D721Med (cell line): ENCODE measurements at places on chromosomes 6 and 20.

GRCh38 chr6:13914351-13914750, 10.4 kb upstream of the RNF182 start:
- DNase-seq = no peak

DNA sequence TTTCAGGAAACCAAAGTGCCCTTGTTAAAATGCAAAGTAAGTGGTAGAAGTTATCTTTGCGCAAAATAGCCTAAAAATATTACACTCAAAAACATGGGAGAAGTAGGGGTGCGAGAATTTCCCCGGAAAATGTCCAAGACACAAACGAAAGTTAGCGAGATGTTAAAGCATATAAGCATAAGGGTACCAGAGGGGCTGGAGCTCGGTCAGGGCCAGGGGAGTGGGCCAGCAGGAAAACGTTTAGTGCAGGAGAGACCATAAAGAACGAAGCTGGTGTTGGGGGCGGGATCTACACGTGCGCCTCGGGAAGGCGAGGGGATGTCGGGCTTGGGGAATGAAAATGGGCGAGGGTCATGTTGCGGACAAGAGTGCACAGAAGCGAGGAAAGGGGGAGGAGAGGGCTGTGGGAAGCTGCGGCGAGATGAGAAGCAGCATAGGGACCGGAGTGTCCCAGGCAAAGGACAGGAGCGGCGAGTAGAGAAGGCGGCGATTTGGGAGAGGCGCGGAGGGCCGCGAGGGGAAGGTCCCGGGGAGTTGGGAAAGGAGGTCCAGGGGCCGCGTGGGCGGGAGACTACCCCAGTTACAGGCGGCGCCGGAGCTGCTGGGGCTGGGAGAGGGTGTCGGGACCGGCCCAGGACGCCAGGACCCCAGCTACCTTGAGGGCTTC, 600 bp downstream of the XPO5 start:
- DNase-seq = no peak

- no peak for DNase-seq
Measured at GRCh38 chr20:47454298-47455132, 47.2 kb upstream of the NCOA3 start.

- no peak for DNase-seq
Measured at GRCh38 chr6:101202867-101203374, 190.6 kb upstream of the GRIK2 start.

DNA sequence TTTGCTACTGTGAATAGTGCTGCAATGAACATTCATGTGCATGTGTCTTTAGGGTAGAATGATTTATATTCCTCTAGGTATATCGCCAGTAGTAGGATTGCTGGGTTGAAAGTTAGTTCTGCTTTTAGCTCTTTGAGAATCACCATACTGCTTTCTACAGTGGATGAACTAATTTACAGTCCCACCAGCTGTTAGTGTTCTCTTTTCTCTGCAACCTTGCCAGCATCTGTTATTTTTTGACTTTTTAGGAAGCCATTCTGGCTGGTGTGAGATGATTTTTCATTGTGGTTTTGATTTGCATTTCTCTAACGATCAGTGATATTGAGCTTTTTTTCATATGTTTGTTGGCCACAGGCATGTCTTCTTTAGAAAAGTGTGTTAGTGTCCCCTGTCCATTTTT, 40.0 kb downstream of the PLG start:
- DNase-seq = no peak

- DNase-seq = no peak
Measured at GRCh38 chr20:19428324-19428723, 215.9 kb downstream of the SLC24A3 start.

DNA sequence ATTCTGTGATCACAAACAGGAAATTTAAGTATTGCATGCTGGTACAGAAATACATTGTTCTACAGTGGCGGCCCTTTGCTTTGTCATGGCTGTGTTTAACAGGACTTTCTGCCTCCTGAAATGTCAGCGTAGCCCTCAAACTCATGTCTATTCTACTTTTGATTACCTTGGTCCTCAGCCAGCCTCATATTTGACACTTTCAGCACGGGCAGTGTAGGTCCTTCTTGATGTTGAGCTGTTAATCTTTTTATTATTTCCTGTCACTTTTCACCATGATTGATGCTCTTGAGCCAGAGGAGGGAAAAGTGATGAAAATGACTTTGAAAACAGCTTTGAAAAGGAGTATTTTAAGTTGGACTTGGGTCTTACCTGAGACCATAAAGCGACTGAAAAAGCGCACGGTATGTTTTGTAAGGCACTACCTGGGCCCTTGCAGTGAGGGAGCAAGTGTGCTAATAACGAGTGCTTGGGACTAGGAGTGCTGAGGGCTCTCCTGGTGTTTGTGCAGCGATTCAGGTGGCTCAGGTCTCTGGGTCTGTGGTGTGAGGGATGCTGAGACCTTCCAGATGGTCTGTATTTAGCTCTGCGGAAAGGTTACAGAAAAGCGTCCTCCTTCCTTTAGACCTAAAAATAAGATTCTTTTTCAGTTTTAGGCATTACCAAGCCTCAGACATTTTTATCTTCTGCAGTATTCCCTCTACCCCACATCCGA, 45.2 kb upstream of the RREB1 start:
- DNase-seq = no peak

DNA sequence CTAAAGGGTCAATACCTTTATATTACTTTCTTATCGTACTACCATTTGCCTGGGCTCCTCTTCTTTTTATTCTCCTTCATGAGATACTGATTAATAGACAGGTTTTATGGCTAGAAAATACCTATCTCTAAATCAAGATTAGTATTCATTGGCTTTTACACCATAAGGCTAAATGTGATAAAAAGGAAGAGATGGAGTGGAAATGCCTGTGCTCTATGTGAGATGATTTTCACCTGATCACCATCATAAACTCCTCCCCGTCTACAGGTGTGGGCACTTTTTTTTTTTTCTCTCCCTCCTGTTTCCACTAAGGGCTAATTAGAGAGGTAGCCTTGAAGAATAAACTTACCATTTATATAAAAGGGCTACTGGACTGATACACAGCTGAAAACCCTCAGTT, at the start of gene GLYATL3:
TSS of gene GLYATL3 (plus strand) at position 301 of the 400 bp plus-strand sequence. CDS start 12,068 bp downstream, outside the sequence.
- no peak for DNase-seq

GRCh38 chr6:134510142-134510541, 192.2 kb upstream of the SGK1 start:
- no peak for DNase-seq

DNA sequence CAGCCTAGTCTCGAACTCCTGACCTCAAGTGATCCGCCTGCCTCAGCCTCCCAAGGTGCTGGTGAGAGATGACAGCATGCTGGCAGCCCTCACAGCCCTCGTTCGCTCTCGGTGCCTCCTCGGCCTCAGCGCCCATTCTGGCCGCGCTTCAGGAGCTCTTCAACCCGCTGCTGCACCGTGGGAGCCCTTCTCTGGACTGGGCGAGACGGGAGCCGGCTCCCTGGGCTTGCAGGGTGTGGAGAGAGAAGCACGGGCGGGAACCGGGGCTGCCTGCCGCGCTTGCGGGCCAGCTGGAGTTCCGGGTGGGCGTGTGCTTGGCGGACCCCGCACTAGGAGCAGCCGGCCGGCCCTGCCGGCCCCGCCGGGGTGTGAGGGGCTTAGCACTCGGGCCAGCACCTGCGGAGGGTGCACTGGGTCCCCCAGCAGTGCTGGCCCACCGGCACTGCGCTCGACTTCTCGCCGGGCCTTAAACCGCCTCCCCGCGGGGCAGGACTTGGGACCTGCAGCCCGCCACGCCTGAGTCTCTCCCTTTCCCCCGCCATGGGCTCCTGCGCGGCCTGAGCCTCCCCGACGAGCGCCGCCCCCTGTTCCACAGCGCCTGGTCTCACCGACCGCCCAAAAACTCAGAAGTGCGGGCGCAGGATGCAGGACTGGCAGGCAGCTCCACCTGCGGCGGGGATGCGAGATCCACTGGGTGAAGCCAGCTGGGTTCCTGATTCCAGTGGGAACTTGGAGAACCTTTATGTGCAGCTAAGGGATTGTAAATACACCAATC, 31.5 kb upstream of the RANBP9 start:
- no peak for DNase-seq

- no peak for DNase-seq
Measured at GRCh38 chr6:5846889-5847288, 159.8 kb downstream of the NRN1 start.

DNA sequence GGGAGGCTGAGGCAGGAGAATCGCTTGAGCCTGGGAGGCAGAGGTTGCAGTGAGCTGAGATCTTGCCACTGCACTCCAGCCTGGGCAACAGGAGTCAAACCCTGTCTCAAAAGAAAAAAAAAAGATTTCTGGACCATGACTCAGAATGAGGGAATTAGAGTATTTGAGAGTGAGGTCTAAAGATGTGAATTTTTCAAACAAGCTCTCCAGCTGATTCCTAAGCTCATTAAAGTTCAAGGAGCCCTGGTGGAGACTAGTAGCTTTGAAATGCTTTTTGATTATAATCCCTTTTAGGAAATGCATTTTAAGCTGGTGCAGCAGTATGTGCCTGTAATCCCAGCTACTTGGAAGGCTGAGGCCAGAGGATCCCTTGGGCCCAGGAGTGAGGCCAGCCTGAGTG, 21.8 kb upstream of the SRF start:
- DNase-seq = no peak

DNA sequence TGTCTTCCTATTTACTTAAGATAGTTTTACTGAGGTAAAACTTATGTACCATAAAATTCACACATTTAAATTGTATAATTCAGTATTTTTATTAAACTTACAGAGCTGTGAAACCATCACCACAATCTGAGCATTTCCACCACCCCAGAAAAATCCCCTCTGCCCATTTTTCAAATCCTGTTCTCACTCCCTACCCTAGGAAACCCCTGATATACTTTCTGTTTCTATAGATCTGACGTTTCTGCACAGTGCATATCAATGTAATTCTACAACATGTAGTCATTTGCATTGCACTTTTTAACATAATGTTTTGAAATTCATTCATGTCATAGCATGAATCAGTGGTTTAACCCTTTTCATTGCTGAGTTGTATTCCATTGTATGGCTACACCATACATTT, 96.7 kb upstream of the OPRM1 start:
- no peak for DNase-seq

GRCh38 chr6:137883400-137884148, 16.5 kb downstream of the TNFAIP3 start:
- DNase-seq = no peak

- no peak for DNase-seq
Measured at GRCh38 chr6:4986999-4987398, 16.8 kb downstream of the RPP40 start.

GRCh38 chr6:170063851-170064602, 226.9 kb downstream of the DLL1 start:
- DNase-seq = no peak

DNA sequence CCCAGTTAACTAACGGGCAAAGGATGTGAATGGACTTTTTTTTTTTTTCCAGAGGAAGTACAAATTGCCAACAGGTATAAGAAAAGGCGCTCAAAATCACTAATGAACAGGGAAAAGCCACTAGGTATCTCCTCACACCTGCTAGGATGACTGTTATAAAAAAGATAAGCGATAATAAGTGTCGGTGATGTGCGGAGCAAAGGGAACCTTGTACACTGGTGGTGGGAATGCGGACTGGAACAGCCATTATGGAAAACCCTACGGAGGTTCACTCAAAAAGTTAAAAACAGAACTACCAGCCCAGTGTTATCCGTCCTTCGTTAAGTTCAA, 787 bp upstream of the RAB32 start:
- DNase-seq = no peak

GRCh38 chr20:22862671-22863230, 172.4 kb upstream of the SSTR4 start:
- no peak for DNase-seq

DNA sequence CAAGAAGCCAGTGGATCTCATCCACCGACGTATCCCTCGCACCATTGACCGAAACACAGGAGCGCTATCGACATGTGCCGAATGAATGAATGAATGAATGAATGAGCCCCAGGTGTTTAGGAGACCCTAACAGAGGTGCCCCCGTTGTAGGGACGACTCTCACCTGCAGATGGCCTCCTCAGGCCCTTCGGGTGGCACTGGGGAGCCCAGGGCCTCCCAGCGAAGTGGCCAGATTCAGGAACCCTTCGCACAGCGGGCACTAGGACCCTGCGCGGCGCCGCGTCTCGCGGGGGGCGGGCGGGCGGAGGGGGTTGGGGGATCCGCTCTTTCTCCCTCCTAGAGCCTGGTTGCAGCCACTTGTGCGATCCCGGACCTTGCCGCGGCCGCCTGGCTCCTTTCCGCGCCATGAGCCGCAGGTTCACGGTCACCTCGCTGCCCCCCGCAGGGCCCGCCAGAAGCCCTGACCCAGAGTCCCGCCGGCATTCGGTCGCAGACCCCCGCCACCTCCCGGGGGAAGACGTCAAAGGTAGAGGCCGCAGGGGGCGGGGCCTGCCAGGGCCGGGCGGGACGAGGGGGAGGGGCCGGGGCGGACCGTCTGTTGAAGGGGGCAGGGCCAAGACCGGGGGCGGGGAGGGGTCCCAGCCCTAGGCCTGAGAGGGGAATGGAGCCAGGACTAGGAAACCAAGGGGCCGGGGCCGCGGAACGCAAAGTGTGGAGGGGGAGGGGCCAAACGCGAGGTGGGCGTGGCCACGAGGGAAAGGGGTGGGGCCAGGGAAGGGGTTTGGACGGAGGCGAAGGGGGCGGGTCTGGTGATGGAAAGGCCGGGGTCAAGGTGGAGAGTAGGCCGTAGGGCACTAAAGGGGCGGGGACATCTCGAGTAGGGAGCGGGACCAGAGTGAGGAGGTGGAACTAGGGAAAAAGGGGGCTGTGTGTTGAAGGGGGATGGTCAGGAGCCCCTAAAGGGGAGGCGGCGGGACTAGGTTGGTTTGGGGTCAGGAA, 7.4 kb upstream of the SLC12A5 start:
- peak; percentile 68 for DNase-seq

- no peak for DNase-seq
Measured at GRCh38 chr6:166667796-166668610, 41.0 kb upstream of the RPS6KA2 start.

GRCh38 chr20:36469973-36470372, 71.3 kb upstream of the MYL9 start:
- no peak for DNase-seq
